ENCODE measurements at places on chromosomes 7 and 10.
A peak's percentile ranks its signal among the peaks of the same experiment; 100 is the strongest.

DNA sequence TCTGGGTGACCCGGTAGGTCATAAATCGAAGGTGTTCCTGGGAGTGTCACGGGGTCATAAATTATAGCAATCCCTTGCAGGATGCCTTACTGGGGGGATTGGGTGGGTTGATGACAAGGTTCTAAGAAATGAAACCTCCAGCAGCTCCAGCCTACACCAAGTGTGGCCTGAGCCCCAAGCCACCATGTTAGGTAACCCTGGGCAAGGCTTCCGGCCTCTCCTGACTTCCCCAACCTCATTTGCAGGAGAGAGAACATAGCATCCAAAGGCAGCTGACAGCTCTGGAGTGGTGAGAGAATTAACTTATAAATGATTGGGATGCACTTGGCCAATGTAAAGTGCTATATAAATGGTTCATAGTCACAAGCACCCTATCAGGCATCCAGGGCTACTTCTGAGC lies 52.8 kb upstream of the TMEM273 start:
- no peak for DNase-seq

GRCh38 chr7:2114052-2114451 lies 118.7 kb downstream of the MAD1L1 start:
- DNase-seq = no peak

DNA sequence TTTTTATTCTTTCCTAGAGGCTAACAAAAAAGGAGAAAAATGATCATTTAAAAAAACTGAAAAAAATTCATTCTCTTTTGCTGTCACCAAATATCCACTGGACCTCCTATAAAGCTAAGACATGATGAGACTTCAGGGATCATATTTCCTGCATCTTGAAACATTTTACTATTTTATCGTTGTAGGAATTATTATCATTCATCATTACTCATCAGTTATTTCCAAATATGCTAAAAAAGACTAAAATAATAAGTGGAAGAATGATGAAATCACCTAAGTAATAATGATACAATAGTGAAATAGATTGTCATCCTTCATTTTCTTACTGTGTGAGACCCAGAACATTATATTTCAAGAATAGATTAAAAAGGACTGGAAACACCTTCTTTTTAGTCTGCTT lies 28.3 kb downstream of the TAF3 start:
- no peak for DNase-seq

DNA sequence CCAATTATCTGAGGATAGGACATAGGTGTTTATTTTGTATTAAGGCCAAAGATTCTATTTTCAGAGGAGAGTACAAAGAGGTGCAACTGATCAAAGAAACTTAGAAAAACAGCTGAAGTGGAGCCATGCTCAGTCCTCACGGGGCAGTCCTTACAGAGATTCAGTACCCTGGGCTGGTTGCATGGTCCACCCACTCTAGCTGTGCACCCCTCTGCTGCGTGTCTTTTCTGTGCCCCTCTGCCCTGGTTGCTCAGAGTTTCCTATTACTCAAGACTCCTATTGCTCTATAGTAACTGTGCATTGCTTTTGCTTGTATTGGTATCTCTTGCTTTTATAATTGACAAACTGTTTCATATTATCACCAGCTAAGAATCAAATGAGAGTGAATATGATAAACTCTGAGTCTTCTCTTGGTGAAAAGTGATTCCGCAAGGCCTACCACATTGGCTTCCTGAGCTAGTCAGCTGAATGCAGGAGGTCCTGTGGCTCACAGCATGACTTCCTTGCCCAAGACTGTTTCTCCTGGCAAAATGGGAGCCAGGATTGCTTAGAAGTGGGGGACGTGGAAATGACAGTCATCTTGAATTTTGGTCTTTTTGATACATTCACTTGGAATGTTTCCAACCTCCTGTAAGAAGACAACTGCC lies 137.0 kb downstream of the GLCCI1 start:
- no peak for DNase-seq

DNA sequence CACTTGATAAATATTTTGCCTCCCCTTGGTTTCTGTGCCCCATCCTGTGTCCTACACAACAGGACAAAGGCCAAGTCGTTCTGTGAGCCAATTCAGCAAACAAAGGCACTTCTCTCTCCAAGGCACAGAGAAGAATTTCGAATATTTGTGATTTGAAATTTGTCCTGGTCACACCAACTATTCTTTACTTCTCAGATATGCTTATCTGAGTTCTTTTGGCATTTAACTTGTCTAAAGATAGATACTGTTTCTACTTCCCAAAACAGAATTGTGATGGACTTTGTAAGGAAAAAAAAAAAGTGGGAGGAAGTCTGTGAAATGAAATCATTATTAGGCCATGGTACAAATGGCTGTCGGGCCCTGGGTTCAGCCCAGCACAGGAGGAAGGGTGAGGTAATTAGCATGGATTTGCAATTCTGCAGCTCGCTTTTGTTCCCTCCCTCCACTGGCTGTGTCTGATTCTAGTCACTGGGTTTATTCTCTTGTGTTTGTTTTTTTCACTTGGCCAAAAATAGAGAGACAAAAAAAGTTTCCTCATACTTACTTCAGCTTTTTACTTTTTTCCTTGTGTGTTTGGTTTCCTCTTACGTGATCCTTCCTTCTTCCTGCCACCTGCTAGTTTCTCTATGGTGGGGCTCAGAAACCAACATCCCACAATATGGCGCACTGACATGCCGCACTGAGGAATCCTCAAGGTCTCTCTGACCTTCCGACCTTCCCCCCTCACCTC lies 108.2 kb upstream of the MKLN1 start:
- DNase-seq = no peak

GRCh38 chr10:63252095-63252762 lies 119.1 kb downstream of the NRBF2 start:
- no peak for DNase-seq

GRCh38 chr7:70554646-70555045 lies 577.3 kb upstream of the GALNT17 start:
- no peak for DNase-seq

GRCh38 chr10:93554760-93555432 lies 11.6 kb upstream of the FFAR4 start:
- peak; percentile 83 for DNase-seq

GRCh38 chr10:128295003-128295402 lies 168.8 kb upstream of the MKI67 start:
- no peak for DNase-seq

DNA sequence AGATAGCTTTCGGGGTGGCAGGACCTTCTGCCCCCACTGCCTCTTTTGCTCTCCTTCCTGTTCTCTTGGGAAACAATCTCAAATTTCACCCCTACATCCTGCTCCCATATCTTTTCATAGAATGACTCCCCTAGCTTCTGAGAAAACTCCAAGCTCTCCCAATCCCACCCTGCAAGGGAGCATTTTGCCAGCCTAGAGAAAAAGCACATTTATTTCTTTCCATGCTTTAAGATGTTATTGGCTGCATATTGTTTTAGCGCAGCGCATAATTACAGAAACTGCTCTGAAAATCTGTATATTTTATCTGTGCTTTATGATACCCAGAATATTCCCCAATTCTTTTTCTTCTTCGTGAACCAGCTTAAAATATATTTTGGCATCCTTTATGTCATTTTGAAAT lies 601.3 kb downstream of the KCNMA1 start:
- no peak for DNase-seq

DNA sequence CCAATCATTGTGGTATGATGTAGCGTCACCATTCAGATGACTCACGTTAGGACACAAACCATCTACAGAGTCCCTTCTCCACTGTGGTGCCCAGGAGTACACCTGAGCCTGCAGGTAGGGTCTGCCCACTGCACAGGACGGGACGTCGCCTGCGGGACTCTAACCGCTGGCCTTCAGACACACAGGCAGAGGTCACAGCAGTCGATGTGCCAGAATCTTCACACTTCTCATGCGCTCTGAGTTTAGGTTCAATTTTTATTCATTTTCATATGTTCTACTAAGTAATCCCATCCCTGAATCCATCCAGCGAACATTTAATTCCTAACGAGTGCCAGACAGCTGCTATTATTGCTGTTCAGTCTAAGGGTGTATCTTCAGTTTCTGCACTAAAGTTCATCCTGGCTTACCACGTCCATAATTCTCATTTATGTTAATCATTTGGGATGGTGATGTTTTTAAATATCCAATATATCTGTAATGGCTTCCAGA lies 73.3 kb downstream of the CXCL12 start:
- no peak for DNase-seq

DNA sequence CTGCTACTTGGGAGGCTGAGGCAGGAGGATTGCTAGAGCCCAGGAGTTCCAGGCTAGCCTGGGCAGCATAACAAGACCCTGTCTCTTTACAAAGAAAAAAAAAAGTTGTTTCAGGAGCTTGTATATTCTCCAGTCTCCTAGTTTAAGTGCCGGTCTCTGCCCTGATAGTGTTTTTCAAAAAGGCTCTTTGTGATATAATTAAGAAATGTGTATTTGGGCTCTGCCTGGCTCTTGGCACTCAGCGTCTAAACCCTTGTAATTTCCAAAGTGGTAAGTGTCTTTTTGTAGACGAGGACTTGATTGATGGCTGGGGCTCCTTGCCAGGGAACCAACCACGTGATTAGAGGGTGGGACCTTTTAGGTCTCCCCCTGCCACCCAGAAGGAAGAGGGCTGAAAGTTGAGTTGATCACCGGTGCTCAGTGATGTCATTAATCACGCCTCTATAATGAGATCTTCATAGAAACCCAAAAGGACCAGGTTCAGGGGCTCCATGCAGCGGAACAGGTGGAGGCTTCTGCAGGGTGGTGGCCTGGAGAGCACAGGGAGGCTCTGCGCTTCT lies 4.4 kb downstream of the EIF3B start:
- DNase-seq = no peak

- no peak for DNase-seq
Observed at GRCh38 chr10:59036311-59037017, 140.0 kb upstream of the PHYHIPL start.

GRCh38 chr10:109616359-109616980 lies 306.8 kb downstream of the XPNPEP1 start:
- no peak for DNase-seq

DNA sequence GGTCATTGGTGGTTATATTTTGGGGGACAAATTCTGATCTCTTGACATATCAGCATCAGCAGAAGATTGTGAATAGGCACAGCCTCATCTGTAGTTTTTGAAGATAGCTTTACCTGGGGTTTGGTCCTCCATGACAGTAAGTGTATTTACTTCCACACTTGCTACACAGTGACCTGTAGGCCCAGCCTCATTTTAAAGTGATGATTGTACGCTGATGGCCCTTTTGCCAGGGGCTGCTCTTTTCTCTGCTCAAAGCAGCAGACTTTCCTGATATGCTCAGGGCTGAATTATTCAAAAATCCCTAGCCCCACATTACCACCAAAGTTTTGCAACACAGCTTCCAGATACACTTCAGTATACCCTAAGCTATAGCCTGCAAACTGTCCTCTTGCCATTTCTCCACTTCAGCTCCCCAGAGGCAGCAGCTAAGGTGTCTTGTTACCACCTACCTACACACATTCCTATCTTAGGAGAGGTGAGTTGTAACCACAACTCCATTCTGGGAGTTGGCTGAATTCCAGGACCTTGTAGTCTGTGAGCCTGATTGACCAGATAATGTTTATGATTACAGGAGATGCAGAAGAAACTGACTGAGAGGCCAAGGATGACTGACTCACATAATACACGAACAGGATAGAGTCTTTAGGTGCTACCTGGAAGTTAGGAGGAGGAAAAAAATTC lies 6.0 kb downstream of the ASB4 start:
- peak; percentile 6 for DNase-seq

DNA sequence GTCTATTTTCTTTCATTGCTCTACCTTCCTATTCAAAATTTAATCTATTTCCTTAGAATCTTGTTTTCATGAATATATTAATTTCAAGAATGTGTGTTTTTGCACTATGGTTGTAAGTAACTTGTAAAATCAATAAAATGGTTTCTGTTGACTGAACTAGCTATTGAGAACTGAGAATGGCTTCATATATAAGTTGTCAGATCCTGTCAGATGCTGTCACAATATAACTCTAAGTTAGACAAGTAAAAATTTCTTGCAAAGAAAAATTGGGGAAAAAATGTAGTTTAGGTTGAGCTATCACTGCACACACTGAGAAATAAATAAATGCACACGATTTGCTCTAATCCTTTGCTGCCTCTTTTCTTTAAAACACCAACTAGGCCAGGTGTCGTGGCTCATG lies 89.8 kb downstream of the RAB11FIP2 start:
- DNase-seq = no peak

DNA sequence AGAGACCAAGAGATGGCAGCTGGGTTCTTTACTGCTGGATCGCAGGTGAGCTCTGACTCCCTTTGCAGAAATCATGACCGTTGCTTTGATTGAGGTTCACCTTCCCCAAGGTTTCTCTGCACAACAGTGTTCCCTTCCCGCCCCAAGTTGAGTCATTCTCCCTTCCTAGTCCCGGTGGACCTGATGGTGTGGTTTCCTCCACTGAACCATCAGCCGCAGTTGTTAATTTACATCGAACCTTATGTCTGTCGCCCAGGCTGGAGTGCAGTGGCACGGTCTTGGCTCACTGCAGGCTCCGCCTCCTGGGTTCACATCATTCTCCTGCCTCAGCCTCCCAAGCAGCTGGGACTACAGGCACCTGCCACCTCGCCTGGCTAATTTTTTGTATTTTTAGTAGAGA lies 5.8 kb downstream of the ZSCAN25 start:
- DNase-seq = no peak
